ENCODE measurements at places on chromosomes 4 and X. TPM values are rescaled to one million over a fixed set of nuclear protein-coding genes. Genes with fewer than 3 reads are reported as not detected.

DNA sequence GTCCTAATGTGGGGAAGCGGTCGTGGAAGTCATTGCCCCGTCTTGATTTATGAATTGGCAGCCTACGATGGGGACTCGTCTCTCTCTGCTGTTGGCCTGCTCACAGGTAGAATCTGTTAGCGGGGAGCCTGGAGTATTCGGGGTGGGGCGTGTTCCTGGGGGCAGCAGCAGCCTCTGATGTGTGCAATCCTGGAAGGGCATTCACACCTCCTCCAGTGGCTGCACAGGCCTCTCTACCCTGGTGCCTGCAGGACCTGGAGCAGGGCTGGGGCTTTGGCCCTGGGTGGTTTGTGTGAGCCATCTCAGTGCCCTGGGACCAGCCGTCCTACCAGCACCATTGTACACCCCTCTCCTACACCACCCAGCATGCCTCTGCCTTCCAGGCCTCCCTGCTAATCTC is 340.9 kb downstream of the ARHGAP10 start:
- H3K27me3 ChIP-seq, result no peaks in the 10 kb centered on the region
- no peak for DNase-seq
- peaks cover 11% of the 10 kb centered on the region for H3K4me1 ChIP-seq
- H3K4me3 ChIP-seq, result no peak overlapping the region

DNA sequence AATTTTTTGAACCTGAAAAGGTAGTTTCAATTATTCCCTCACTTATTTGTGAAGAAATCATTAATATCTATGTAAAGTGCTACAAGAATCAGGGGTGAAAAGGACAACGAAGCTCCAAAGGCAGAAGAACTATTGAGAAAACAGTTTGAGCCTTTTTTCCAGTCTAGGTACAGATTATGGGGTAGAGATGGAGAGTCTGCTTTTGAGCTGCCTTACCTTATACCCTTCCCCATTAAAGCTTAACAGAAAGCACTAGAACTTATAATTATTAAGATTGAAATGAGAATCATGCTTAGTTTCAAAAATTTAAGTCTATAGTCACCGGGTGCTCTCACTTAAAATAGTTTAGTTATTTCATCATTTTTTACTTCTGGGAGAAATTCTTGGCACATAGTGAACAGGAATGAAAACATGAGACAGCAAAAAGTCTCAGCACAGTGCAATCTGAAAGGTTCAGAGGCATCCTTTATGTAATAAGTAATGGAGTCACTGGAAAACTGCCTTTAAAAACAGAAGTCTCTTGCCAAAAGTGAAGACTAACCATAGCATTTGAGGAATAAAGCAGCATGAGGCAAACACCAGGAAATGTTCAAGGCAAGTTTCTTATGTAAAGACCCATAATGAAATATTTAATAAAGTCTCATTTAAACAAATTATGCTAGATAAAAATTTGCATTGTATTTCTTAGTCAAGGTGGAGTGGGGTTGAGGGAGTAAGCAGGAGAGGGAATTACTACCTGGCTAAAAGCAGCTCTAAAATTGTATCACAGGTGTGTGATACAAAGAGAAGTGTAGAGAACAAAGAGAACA is 5.1 kb upstream of the DCLK2 start:
- no peak for DNase-seq
- no peak overlapping the region for H3K4me3 ChIP-seq
- no peaks in the 10 kb centered on the region for H3K4me1 ChIP-seq
- H3K27me3 ChIP-seq, result no peaks in the 10 kb centered on the region

DNA sequence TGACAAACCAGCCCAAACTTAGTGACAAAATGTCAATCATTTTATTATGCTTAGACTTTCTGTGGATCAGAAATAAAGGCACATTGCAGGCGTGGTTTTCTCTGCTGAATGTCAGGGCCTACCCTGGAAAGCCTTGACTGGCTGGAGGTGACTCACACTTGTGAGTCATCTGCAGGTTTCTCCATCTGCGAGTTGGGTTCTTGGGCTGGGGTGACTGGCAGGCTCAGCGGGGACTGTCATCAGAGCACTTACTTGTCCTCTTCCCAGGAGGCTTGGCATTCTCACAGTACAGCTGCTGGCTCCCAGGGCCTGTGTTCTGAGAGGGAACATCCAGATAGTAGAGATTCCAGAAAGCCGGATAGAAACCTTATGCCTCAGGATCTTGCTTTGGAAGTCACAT is 153.8 kb upstream of the AGA start:
- no peaks in the 10 kb centered on the region for H3K27me3 ChIP-seq
- no peak overlapping the region for H3K4me3 ChIP-seq
- no peak overlapping the region for H3K27ac ChIP-seq
- H3K4me1 ChIP-seq, result no peaks in the 10 kb centered on the region
- DNase-seq, result no peak

- H3K27me3 ChIP-seq, result no peaks in the 10 kb centered on the region
- no peak overlapping the region for H3K27ac ChIP-seq
- DNase-seq, result no peak
- no peak overlapping the region for H3K4me3 ChIP-seq
- H3K4me1 ChIP-seq, result no peaks in the 10 kb centered on the region
Measured at GRCh38 chr4:30696191-30696590, 24.0 kb upstream of the PCDH7 start.

DNA sequence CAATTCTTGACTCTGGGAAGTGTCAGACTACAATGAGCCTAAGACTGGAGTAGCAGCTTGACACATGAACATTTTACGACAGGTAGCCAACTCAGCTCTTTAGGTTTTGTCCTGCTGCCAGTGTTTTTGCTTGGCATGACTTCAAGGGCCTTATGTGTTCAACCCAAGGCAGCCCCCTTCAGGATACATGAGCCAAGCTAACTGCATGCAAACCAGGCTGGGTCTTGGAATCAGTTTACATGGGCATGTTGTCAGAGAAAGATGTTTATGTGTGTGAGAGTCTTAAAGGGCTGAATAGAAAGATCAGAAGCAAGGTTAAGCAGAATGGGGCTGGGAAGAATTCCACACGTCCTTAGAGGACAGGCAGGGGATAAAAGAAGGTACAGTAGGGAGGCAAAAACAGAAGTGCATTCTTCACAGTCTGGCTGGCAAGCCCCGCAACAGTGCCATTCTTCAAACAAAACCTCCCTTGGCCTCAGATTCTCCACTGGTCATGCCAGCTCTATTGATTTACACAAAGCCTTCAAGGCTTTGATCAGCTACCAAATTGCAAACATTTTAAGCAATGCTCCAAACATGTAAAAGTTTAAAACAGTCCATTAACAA is 97.3 kb downstream of the NKX6-1 start:
- H3K4me3 ChIP-seq, result no peak overlapping the region
- no peak for DNase-seq
- no peaks in the 10 kb centered on the region for H3K27me3 ChIP-seq
- H3K4me1 ChIP-seq, result no peaks in the 10 kb centered on the region
- H3K36me3 ChIP-seq, result no peaks in the 10 kb centered on the region

DNA sequence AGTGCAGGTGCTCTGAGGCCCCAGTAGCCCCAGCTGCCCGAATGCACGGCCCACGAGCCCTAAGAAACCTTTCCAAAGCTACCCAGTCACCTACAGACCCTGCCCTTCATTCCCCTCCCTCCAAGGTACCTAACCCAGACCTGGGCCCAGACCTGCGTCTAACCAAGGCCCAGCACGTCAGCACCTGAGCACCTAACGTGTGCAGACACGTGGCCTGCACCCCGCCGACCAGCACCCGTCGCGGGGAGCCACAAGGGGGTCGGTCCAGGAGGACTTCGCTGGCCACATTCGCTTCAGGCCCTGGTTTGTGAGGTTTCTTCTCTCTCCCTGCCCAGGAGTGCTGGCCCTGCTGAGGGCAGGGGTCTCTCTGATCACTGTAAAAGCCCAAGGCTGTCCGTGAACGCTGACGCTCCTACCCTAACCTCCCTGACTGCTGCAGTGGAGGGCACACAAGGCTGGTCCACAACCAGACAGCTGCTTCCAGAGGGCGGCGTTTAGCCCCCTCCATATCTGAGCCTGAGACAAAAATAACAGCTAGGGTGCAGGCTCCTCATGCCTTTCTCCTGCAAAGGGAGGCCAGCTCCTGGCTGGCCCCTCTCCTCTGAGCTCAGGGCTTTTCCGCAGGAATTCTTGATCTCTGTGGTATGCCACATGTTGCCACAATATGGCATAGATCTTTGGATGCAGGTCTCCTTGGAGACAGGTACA is 31.8 kb downstream of the WDR1 start:
- no peaks in the 10 kb centered on the region for H3K36me3 ChIP-seq
- H3K27me3 ChIP-seq, result no peaks in the 10 kb centered on the region
- no peak overlapping the region for H3K27ac ChIP-seq

GRCh38 chr4:19309378-19309777 is 942.3 kb upstream of the SLIT2 start:
- DNase-seq, result no peak
- no peaks in the 10 kb centered on the region for H3K4me1 ChIP-seq
- H3K27me3 ChIP-seq, result no peaks in the 10 kb centered on the region

DNA sequence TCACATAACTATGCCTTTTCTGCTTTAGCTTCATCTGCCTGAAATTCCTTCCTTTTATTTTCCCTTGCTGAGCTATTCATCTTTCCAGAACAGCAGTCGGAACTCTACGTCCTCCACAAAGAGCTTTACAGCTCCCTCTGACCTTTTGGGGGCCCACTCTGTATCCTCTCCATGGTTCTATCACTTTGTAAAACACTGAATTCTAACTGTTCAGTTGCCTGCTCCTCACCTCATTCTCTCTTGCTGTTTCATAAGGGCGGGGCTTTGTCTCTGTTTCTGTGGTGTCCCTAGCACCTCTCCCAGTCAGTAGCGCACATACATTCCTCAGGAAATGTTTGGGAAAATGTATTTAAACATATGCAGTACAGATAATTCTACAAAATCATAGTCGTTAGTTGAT is 737.0 kb downstream of the RAB28 start:
- H3K36me3 ChIP-seq, result no peaks in the 10 kb centered on the region
- no peak overlapping the region for H3K27ac ChIP-seq
- no peaks in the 10 kb centered on the region for H3K4me1 ChIP-seq
- no peaks in the 10 kb centered on the region for H3K27me3 ChIP-seq
- H3K4me3 ChIP-seq, result no peak overlapping the region

DNA sequence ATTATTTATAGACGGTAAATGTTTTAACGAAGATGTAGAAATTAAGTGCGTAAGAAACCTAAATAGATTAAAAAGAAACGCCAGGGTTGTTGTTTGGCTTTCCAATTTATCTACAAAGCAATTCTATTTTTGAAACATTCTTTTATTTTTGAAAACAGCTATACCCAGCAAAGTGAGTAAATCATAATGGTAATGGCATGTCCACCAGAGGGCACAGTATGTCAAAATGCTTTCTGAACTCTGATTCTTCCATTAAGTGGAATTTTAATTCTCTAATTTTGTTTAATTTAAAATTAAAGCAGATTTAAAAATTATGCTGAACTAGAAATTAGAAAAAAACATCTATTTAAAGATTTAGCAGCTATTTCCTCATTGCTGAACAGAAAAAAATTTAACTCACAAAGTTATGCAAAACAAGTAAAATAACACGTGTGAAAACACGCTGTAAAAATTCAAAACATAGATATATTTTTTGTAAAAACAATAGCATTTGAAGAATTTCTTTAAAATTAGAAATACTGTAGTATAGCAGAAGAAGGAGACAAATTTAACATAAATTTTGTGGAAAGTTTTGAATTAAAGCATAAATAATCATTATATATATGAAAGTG is 26.5 kb downstream of the RASSF6 start:
- peaks cover 3% of the 10 kb centered on the region for H3K4me1 ChIP-seq
- DNase-seq, result no peak
- H3K27me3 ChIP-seq, result no peaks in the 10 kb centered on the region
- no peak overlapping the region for H3K4me3 ChIP-seq
- no peaks in the 10 kb centered on the region for H3K36me3 ChIP-seq
- H3K27ac ChIP-seq, result no peak overlapping the region

- no peak overlapping the region for H3K4me3 ChIP-seq
- H3K36me3 ChIP-seq, result no peaks in the 10 kb centered on the region
- H3K27me3 ChIP-seq, result no peaks in the 10 kb centered on the region
- DNase-seq, result no peak
- peaks cover 4% of the 10 kb centered on the region for H3K4me1 ChIP-seq
Measured at GRCh38 chrX:120463241-120463640, 5.9 kb downstream of the LAMP2 start.

DNA sequence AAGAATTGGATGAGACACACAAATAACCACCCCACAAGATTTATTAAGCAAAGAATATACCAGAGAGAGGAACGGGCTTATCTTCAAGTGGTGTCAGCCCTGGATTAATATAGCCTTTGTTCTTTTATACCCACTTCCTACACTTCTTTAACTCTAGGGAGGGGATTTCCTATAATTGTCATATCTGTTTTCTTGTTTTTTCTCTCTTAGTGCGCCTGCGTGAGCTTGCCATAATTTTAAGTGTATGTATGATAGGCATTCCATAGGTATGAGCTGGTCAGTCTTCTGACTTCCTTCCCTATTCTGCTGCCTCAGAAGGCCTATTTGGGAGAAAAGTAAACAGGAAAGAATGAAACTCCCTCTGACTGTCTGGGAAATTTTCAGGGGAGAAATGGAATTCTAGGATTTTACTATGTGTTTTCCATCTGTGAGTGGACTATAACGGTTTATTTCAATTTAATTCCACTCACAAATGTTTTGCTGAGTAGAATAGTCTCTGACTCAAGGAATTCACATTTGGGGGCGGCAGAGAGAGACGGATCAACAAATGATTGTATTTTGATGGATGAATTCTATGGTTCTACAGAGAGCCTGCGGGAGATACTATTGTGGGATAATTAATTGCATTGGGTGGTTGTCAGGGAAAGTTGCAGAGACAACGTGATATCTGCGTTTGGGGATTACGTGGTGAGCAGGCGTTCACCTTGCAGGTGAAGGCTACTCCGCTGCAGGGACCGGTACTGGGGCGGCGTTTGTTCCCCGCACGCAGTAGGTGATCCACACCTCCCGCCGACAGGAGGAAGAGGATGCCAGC is 626 bp upstream of the CEP135 start:
- H3K4me1 ChIP-seq, result peaks cover 10% of the 10 kb centered on the region
- peak overlapping the region; percentile 91 for H3K4me3 ChIP-seq
- H3K27me3 ChIP-seq, result no peaks in the 10 kb centered on the region
- no peaks in the 10 kb centered on the region for H3K36me3 ChIP-seq
- H3K27ac ChIP-seq, result peak overlapping the region; percentile 82

The WNK3 gene
- 26.7 TPM for total RNA-seq

The MTNR1A gene
- not detected for total RNA-seq

The HELT gene
- not detected for total RNA-seq

The TMEM271 gene
- not detected for total RNA-seq

The DUSP21 gene
- total RNA-seq, result not detected

The TMEM187 gene
- 9.4 TPM for total RNA-seq

The IL15 gene
- 0.86 TPM for total RNA-seq

The COL4A6 gene
- total RNA-seq, result 17.0 TPM

The WDFY3 gene
- total RNA-seq, result 90.0 TPM

The LAMP2 gene
- 129 TPM for total RNA-seq

The SYN1 gene
- total RNA-seq, result 2.9 TPM

The FGF5 gene
- total RNA-seq, result 0.27 TPM

Measured in ovary (tissue), 10 donors.